ENCODE measurements at places on chromosomes 1 and 21.

DNA sequence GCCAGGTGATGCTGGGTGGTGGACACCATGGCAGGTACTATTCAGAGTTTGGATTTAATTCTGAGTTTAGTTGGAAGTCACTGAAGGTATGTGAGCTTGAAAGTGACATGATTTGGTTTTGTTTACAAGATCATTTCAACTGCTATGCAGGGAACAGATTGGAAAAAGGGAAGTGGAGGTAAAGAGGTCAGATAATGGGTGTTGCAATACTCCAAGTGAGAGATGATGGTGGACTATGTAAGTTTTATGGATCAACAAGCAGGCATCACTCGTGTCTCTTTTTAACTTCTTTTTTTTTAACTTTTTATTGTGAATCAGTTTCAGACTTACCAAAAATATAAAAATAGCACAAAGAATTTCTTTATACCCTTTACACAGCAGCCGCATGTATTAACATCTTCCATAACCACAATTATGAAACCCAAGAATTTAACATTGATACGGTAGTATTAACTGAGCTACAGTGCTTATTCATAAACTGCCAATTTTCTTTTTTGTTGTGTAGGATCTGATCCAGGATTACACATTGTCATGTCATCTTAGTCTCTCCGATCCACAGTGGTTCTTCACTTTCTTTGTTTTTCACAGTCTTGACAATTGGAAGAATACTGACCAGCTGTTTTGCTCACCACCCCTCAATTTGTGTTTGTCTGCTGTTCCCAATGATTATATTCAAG is 24.9 kb upstream of the NHLH2 start:
- no peak for DNase-seq

DNA sequence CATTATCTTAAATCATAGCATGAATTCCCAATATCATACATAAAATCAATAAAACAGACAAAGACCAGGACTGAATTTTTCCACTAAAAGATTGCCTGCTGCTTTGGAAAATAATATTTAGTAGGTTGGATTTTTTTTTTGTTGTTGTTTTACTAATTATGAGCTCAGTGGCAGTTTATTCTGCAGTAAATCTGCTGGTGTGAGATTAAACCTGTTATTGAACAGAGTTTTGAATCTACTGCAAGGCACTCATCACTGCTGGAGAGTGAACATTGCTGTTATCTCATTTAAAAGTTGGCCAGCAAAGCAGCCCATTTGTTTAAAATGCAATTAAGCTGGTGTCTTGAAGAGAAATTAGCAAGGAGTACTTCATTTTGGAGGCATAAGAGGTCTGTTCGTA is 986.1 kb downstream of the ADGRL2 start:
- no peak for DNase-seq

DNA sequence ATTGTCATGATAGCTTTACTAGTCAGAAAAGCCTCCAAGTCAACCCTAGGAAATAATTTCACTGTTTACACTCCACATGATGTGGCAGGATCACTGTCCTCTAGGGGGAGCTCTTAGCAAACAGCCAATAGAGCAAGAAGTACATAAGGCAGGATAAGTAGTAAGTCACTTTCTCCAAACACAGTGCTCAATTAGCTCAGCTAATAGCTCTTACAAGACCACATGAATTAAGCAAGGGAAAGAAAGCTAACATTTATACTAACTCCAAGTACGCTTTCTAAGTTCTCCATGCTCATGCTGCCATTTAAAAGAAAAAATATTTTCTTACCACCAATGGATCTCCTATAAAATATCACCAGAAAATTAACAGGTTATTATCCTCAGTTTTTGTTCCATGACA is 66.9 kb upstream of the LRIF1 start:
- no peak for DNase-seq

- DNase-seq: no peak
Observed at GRCh38 chr1:4932311-4933030, 278.1 kb downstream of the AJAP1 start.

- DNase-seq: no peak
Observed at GRCh38 chr1:185672719-185673360, 61.4 kb upstream of the HMCN1 start.

DNA sequence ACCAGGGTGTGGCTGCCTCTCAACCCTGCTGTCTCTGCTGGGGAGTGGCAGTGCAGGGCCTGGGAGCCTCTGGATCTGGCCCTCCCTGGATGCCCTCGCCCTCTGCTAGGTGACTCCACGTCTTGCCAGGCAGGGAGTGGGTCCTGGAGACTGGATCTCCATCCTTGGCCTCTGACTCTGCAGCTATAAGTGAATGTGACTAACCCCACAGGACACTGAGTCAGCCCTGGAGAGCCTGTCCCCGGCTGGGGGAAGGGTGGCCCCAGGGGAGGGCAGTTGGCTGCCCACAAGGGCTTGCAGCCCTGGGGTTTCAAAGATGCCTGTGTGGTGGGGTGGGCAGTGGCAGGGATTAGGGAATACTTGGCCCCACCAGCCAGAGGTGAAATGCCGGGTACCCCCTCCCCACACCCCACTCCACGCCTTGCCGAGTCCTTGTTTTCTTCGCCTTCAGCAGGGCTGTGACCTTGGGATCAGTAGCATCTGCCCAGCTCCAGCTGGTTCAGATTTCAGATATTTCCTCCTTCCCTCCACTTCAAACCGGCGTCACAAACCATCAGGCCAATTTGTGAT is 1.9 kb upstream of the MYBPH start:
- DNase-seq: peak; percentile 42

GRCh38 chr21:34526618-34527290 is 14.7 kb upstream of the KCNE1 start:
- DNase-seq: peak; percentile 31

- peak; percentile 42 for DNase-seq
Observed at GRCh38 chr1:9886092-9886742, 23.9 kb downstream of the CTNNBIP1 start.

DNA sequence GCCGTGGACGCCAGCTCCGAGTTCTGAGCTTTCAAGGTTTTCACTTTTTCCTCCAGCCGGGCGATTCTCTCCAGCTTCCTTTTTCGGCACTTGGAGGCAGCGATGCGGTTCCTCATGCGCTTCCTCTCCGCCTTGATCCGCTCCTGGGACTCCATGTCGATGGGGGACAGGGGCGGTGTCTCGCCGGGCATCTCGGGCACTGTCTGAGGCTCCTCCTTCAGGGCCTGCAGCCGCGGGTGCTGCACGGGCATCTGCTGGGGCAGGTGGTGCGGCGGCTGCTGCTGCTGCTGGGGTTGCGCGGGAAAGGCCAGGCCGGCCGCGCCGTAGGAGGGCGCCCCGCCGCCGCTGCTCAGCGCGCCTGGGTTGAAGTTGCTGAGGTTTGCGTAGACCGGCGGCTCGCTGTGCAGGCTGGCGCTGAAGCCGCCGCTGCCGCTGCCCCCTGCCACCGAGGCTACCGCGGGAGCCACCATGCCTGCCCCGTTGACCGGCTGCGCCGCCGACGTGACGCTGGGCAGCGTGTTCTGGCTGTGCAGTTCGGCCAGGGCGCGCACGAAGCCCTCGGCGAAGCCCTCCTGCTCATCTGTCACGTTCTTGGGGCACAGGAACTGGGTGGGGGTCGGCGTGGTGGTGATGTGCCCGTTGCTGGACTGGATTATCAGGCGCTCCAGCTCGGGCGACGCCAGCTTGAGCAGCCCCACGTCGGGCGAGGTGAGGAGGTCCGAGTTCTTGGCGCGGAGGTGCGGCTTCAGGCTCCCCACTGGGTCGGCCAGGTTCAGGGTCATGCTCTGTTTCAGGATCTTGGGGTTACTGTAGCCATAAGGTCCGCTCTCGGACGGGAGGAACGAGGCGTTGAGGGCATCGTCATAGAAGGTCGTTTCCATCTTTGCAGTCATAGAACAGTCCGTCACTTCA is 1.4 kb downstream of the JUN start:
- DNase-seq: no peak

- DNase-seq: no peak
Observed at GRCh38 chr1:229258757-229259060, 12.2 kb upstream of the RAB4A start.

DNA sequence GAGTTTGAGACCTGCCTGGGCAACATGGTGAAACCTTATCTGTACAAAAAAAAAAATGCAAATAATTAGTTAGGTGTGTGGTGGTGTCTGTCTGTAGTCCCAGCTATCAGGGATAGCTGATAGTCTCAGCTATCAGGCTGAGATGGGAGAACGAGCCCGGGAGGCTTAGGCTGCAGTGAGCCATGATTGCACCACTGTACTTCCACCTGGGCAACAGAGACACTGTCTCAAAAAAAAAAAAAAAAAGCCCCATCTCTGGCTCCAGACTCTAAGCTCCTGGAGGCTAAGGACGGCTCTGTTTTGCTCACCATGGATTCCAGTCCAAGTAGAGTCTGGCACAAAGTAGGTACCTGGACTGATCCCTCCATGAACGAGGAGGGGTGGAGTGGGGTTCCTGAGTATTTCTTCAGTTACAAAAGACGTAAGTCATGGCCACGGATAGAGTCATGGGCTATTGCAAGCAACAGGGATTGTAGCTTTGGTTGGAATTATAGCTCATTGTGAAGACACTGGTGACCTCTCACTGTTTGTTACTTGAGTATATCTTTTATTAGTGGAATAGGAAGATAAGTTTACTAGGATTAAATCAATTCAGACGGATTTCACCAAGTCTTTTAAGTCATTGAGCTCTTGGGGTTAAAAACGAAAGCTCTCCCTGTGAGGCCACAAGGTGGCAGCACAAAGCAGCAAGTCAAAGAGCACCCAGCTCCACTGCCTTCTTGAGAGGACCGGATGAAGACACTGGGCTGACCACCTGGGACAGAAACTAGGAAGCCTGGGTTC is 35.6 kb upstream of the TMEM61 start:
- peak; percentile 46 for DNase-seq

DNA sequence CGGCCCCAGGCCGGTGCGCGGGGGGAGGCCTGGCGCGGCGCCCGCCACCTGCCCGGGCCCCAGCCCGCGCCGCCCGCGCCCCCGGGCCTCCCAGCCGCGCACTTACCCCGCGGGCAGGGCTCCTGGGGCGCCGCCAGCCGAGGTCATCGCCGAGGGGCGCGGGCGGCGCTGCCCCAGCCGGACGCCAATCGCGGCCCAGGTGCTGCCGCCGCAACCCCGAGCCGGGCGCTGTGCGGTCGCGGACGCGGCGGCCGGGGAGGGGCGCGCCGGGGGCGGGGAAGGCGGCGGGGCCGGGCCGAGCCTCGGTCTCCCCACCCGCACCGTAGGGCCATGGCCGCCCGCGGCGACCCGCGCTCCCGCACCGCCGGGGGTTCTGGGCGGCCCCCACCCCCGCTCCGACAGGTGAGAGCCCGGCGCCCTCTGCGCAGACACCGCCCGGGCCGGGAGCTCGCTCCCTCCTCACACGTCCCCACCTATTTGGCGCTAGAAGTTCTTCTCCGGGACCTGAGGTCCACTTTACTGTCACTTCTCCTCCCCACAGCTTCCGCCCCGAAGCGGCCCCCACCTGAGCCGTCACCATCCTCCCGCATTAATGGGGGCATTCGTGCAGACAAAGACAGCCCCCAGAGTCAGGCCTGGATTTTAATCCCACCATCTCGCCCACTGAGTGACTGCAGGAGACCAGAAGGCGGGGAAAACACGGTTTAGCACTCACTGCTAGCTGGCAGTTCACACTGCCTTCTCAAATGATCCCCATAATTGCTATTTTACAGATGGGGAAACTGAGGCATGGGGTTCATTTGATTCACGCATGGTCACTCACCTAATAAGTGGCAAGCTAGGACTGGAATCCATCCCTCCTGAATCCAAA is at the start of gene TTC39A:
Gene TTC39A, minus strand, starts transcription at position 232 of the 871 bp plus-strand sequence. Its CDS starts 85 bp downstream, at position 147.
- no peak for DNase-seq

DNA sequence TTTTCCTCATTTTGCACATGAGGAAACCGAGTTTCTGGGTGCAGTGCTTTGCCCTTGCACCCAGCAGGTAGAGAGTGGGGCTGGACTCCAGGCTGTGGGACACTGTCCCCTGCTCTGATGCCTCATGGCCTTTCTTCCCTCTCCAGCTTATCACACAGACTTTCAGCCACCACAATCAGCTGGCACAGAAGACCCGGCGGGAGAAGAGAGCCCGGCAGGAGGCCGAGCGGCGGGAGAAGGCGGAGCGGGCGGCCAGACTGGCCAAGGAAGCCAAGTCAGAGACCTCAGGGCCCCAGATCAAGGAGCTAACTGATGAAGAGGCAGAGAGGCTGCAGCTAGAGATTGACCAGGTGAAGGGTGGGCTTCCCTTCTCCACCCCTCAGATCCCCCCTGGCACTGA is 19.0 kb downstream of the KDF1 start:
- no peak for DNase-seq

- no peak for DNase-seq
Observed at GRCh38 chr1:36740446-36740845, 257.7 kb upstream of the CSF3R start.

DNA sequence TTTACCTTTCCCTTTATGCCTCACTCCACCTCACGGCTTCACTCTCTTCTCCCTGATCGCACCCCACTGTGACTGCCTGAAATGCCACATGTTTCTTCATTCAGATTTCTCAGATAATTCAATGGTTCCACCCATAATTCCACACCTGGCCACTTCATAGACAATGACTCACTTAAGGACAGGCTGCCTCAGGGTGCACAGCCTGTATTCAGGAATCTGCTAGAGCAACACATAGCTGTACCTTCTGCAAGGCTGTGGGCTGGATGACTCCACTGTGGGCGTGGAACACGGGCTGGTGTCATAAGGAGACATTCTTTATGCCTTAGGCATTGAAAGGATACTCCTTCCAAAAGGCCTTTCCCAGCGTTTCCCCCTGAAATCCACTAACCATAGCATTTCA is 36.1 kb downstream of the L1TD1 start:
- no peak for DNase-seq

DNA sequence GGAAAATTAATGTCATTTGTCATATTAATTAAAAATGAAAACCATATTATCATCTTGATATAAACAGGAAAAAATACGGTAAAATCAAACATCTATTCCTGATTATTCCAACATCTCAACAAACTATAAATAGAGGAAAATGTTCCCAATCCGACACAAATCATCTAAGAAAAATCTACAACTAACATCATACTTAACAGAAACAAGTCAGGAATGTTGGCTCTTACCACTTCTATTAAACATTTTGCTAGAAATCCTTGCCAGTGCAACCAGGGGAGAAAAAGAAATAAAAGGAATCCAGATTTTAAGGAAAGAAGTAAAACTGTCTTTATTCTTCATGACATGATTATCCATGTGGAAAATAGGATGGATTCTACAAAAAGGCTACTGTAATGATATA is 77.0 kb upstream of the IRF2BP2 start:
- DNase-seq: no peak

DNA sequence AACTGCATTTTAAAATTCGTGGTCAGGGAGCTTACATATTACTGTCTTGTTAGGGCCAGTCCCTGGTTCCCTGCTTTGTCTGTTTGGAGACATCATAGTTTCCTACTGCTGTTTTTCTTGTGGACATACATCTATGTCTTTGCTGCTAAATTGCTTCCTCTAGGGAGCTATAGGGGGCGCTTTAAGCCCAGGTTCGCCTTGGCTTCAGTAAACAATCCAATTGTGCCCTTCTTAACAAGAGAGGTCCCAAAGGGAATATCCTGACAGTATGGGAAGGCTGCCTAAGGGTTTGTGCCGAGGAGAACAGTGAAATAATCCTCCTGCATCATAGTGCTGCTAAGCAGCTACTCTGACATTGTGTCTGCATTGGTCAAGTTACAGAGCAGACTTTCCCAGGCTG is 112.5 kb downstream of the USH2A start:
- no peak for DNase-seq
